Stimulated activated CD4-positive, alpha-beta T cell treated with anti-CD3 and anti-CD28 coated beads, Interleukin-4, amount 100 ng/mL, for 4 hours (primary cell): ENCODE measurements at places on chromosomes 1 and 21.

DNA sequence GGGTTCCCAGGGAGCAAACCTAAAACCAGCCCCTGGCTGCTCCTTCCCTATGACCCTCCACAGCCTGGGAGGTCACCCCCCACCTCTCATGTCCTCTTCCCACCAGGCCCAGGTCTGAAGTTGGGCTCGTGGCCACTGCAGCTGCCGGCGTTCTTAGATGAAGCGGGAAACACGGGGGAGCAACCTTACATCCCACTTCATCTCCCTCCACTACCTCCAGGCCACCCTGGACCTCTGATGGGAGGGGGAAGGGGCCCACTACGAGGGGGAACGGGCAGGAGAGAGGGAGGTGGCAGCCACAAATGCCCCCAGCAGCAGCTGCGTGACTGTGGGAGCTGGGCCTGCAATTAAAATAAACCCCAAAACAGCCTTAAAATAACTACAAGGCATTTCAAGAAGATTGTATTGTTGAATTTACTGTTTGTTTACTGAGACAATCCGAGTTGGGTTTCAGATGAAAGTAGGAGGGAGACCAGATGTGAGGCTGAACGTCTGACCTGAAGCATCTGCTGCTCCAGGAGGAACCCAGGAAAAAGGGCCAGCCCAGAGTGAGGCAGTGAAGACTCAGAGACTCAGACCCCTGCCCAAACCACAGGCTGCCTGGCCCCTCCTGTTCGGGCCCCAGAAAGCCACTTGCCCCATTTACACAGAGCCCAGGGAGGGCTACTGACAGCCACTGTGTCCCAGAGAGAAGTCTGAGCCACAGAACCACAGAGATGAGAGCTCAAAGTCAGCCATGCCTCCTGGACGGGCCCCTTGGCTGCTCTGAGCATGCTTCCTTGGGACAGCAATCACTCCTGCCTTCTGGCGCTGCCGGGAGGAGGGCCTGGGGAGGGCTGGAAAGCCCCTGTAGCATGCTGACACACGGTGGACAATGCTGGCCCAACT, 59.8 kb downstream of the GLIS1 start:
- no peak for DNase-seq

GRCh38 chr1:16720351-16721223, 19.7 kb upstream of the RNU1-4 start:
- DNase-seq, result no peak

DNA sequence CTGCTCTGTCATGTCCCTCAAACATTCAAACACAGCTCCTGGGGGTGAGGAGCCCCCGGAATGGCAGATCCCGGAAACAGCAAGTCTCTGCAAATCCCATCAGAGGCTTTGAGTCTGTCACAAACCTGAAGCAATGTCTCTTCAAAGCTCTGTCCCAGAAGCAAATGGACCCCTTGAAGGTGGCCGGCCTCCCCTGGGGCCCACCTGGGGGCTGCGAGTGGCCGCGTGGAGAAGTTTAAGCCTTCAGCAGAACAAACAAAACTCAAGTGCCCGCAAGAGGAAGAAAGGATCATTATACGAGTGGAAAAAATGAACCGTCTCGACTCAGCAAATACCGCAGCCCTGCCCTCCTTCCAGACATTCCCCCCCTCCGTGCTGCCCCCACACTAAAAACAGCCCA, 53.3 kb downstream of the PRDM16 start:
- DNase-seq, result no peak

DNA sequence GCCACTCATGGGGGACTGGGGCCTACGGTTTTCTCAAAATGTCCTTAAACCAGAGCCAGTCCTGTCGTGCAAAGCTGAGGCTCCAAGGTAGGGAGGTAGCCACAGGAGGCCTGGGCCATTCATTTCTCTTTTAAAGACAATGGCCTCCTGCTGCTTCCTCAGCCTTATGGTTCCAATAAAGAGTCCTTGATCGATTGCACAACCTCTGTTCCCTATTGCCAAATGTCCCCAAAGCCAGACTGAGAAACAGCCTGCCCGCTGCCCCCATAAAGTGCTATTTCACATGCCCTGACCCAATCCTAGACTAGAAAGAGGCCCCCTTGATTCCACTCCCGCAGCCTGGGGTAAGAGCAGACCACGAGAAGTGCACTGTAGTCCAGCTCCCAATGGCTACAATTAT, 166.7 kb downstream of the CLIC6 start:
- DNase-seq, result no peak

GRCh38 chr1:209643285-209644020, 8.8 kb downstream of the LAMB3 start:
- DNase-seq, result no peak
